ENCODE measurements at places on chromosomes 12 and 14.
A peak's percentile ranks its signal among the peaks of the same experiment; 100 is the strongest.

DNA sequence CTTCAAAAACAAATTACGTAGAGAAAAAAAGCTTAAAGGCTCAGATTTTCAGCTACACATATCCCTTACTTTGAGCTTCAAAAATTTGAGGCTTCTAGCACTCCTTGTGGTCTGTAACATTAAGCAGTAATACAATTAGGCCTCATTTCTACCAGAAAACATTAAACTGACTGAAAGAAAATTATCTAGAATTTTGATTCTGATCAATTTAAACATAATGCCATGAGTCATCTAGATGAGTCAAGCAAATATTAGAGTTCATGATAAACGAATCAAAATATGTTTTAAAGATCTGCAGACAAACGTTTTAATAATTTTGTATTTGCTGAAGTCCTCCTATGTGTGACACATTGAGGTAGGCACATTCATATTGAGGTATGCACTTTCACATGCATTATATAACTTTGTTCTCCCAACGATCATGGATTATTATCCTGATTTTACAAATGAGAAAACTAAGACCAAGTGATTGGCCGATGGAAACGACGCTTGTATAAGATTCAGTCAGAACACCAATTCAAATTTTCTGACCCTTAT, 4.3 kb downstream of the OSBPL8 start:
- ATAC-seq = no peak

DNA sequence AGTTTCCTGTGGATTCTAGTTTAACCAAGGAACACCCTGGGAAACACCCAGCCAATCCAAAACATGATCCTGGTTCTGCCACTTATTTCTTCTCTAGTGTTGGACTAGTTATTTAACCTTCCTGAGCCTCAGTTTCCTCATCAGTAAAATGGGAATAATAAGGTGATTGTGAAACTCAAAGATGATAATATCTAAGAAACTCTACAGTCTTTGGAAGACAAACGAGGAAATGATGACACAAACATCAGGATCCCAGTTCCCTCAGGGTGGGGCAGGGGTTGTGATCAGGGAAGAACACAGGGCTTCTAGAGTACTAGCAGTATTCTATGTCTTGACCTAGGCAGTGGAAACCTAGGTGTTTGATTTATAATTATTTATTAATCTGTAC, 18.1 kb upstream of the TMEM106C start:
- no peak for ATAC-seq

- ATAC-seq = no peak
Observed at GRCh38 chr12:64212119-64212746, 9.9 kb downstream of the KICS2 start.

- ATAC-seq = no peak
Observed at GRCh38 chr14:81993432-81993831, 459.8 kb upstream of the SEL1L start.

DNA sequence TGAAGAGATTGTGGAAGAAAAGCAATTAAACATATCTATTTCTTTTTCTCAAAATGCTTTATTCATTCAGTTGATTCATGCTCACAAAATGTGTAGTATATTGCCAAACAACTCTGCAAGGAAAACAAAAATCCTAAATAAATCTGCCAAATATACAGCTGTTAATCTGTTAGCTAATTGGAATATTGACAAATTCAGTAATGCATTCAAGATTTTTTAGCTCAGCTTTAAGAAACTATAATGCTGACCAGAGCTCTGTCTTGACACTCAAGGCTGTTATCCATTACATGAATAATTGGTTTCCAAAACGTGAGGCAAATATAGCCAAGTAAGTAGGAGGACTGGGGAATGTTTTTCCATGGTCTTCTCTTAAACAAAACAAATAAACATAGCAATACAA, 146.8 kb downstream of the TMTC2 start:
- ATAC-seq = no peak

GRCh38 chr12:53733051-53733806, 6.0 kb upstream of the CALCOCO1 start:
- ATAC-seq = peak; percentile 18

DNA sequence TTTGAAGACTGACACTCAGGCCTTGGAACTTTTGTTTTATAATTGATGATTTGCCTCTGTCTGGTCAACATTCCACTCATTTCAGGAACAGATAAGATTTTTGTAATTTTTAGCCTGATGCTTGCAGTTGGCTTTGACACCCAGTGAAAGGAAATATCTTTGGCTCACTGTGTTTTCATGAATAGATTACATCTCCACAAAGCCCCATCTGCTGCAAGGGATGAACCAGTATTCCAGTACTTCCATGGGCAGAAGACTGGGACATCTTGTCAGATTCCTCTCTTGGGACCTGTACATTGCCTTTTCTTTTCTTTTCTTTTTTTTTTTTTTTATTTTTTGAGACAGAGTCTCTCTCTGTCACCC, 28.4 kb downstream of the GSG1 start:
- peak; percentile 58 for ATAC-seq

- ATAC-seq = peak; percentile 28
Observed at GRCh38 chr12:112218150-112218549, 92.8 kb downstream of the TRAFD1 start.

DNA sequence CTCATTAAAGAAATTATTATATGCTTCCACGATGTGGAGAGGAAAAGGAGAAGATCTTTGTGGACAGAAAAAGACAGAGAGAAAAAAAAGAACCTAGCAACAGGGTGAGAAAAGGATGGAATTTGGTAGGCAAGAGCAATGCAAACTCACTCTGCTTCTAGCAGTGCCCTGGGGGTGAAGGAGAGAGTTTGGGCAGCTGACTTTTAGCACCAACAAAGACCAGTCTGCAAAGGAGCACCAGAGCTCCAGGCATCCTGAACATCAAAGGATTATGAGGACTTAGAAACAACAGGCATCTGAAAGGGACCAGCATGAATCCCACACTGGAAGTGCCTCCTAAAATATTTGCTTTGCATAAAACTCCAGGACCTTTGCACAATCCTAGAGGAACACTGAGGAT, 32.8 kb upstream of the RERG start:
- ATAC-seq = no peak

DNA sequence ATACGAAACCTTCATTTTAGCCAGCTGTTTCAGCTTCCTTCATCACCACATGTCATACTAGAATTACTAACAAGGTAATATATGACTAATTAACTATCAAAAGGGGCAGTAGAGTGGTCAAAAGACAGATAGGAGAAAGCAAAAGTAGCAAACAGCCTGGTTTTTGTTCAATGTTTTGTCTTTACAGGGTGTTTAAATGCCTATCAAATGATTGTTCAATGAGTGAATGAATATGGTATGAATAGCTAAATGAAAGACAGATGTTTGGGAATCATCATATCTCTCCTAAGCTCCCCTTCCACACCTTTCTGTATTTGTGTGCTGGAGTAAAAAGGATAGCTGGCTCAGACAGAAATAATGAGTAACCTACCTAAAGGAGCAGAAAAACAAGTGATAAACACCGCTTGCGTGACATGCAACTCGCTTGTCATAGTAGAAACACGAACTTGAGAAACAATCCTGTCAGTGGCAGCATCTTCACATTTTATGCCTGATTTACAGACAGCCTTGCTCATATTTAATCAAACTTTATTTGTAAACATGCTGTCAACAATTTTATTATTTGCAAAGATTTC, 34.2 kb downstream of the ABCC9 start:
- ATAC-seq = no peak

- no peak for ATAC-seq
Observed at GRCh38 chr12:9933958-9934357, 1.8 kb upstream of the CLEC2A start.

DNA sequence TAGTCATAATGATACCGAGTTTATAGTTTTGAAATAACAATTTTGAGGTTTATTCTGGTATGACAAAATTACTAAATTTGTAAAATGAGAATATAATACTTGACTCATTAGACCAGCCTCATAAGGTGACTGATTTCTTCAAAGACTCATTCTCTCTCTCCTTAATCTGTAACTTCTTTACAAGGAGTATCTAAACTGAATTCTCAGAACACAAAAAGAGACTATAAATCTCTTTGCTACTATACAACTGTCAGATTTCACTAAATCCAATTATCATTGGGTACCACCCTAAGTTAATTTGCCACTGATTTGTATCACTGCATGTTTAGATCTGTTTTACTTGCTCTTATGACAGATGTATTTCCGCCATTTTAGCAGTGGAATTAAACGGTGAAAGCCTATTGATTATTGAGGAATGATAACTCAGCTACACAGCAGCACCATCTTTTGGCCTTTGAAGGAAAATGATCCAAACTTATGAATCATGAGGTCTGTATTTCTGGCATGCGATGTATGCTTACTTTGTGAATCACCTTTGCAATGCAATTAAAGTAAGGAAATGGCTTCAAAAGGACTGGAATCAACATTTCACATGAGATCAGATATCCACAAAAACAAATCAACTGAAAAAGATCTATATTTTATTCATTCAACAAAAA, 161.2 kb downstream of the RERGL start:
- no peak for ATAC-seq

DNA sequence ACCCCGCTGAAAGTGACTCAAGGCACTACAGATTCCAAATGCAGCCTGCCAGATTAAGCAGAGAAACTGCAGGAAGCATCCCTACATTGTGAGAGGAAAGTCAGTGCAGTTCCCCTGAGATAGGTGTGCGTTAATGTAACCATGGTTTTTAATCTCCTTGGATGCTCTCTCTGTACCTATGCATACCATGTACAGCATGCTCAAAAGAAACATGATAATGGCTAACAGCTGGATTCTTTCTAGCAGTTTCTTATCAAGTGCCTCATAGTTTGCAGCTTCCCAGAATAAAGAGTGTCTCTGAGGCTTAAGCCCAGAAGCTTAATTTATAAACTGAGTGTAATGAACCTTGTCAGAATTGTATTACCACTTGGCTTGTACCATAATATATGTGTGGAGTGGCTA, 17.1 kb upstream of the MDM1 start:
- ATAC-seq = no peak

DNA sequence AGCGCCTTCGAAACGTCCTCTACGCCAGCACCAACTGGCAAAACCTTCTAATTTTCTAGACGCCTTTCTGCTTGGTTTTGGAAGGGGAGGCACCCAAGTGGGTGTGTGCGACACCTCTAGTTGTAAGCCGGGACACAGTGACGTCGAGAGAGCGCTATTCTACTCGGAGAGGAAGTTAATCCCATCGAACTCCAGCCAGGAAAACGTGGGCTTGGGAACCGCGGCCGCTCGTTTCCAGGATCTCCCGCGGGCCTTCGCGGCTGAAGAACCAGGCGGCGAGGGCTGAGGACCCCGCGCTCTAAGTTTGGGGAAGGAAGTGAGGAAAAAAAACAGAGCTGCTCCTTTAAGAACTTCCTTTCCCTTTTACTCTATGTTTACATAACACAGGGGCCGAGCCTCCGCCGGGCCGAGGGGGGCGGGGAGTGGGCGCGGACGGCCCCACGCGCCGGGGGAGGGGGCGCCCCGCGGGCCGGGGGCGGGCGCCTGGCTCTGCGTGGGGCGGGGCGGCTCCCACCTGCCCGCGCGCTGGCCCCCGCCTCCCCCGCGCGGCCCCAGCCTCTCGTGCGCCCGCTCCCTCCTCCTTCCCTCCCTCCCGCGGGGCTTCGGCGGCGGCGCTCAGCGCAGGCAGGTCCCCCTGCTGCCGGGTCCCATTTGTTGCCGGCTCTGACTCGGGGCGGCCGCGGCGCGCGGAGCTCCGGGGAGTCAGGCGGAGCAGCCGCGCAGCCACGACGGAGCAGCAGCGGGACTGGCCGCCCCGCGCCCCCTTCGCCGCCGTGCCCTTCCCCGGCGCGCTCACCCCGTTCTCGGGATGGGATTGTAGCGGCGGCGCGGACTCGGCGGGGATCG, at the start of gene PELI2:
PELI2 (plus strand) TSS at position 647 of the 846 bp plus-strand sequence. CDS start 250 bp downstream, outside the sequence.
- peak; percentile 56 for ATAC-seq

- no peak for ATAC-seq
Observed at GRCh38 chr12:25041006-25041741, 92.3 kb upstream of the BCAT1 start.

DNA sequence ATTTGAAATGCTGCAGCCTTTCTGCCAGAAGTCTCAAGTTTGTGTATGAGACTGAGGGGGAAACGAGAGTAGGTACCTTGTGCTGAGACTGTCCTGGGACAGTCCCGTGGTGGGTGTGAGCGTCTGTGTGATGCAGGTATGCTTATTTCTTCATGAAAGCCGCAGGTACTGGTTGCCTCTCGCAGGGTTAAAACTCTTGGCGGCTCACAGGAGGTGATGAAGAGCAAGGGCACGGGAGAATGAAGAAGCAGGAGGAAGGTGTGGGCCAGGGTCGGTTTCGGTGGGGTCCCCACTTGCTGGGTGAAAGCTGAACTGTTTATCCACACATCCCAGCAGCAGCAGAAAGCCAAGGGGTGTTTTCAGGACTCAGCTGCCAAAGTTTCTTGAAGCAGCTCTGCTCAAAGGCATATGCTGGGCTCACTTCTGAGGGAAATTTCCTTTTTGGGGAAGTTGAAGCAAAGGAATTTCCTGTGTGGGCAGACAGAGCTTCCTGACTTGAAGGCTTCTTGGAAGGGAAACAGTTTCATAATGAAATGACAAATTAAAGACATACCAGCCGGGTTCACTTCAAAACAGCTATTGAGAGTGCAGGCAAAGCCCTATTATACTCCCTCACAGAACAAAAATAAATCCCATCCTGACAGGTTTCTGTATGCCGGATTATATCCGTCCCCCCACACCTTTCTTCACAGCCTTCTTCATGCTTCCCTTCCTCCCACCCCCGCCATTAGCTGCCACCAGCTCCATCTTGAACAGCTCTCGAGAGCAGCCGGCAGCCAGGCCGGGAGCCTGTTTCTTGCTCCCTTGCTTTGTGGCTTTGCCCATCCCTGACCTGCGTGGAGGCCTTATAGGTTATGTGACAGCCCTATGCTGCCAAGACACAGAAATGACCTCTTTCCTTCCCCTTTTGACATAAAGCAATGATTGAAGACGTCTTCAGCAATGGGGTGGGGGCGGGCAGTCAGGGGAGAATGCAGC, 116.6 kb downstream of the ETV6 start:
- ATAC-seq = peak; percentile 79

DNA sequence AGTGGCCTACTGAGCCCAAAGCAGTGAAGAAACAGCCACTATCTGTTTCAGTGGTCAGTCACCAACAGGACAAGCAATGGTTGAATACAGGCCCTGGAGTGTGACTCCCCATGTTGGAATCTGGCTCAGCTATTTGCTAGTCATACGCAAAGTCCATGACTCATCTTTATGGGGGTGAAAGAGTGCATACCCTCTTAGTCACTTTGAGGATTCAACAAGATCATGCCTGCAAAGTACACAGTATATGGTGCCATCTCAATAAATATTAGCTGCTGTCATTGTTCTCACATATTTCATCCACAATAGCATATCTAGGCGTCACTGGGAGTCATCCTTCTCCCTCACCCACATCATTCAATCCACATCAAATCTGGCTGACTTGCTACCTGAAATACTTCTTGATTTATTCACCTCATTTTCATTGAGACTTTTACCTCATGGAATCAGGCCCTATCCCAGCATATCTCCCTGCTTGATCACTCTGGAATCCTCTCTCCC, 26.4 kb upstream of the STAB2 start:
- ATAC-seq = peak; percentile 98

- ATAC-seq = no peak
Observed at GRCh38 chr12:67741270-67741669, 92.7 kb downstream of the DYRK2 start.

DNA sequence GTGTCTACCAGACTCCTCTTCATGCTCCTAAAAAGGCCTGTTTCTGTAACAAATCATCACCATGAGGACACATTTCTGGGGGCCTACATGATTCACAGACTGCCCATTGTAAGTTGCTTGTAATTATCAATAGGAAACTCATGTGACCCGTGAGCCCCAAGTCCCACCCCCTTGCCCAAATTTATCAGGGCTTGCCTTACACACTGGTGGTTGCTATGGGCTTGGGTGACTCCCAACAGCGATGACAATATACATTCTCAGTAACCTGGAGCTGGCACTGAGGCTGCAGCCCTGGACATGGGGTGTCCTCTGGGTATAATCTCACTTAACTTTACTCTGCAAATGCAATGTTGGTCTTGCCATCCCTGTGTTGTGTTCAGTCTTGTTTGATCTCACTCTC, 149.2 kb downstream of the NRXN3 start:
- no peak for ATAC-seq
